A549 treated with RU486 at 1 μM for 4 hours (cell line): ENCODE measurements at places on chromosomes 2 and 18. TPM values are rescaled to one million over a fixed set of nuclear protein-coding genes. Genes with fewer than 3 reads are reported as not detected.

The POTEI gene
- not detected in 5 replicates for total RNA-seq

The ITGA4 gene
- 1.4 to 2.2 TPM (median 2.1 TPM) in 5 replicates for total RNA-seq

The MOGAT1 gene
- total RNA-seq, result not detected in 5 replicates

The KYNU gene
- total RNA-seq, result 270 to 353 TPM (median 281 TPM) in 5 replicates
